ENCODE measurements at places on chromosomes 2 and 18. TPM values are rescaled to one million over a fixed set of nuclear protein-coding genes. Genes with fewer than 3 reads are reported as not detected.

The CAVIN2 gene
- not detected for total RNA-seq

DNA sequence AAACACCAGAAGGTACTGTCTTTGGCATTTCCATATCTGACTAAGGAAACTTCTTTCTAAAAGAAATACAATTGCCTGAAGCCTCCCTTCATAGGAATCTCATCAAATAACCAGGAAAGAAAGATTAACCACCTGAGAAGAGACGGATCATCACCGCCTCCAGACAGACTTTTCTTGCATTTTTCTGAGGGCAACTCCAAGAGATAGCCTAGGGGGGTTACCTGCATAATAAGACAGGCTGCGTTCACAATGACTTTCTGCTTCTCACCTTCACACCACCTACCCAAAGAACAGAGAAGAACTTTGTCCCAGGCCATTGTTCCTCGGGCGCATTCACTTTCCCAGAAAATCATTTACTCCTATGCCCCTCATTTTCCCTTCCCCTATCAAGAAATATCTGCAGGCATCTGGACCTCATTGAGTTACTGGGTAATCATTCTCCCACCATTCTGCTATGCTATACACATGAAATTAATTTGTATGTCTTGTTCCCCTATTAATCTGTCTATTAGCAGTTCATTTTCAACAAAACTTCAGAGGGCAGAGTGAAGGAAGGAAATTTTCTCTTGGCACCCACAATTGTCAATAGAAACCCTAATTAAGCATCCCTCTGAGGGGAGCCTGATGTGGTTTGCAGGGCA, 8.3 kb upstream of the POMC start:
- DNase-seq, result no peak

DNA sequence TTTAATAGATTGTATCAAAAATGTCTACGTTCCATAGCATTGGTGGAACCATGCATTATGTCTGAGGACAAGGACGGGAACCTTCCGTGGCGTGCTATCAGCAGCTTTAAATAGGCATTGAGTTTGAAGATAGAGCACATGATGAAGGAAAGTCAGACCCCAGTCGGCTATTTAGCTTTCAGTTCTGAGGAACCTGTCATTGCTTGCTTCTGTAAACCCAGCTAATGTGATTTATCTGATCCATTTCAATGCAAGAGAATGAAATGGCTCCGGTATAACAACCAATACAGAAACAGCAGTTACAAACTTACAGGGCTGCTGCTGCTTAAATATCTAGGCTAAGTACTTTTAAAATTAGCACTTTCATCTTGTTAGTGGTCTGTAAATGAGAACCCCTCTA, 503.3 kb downstream of the RNF144A start:
- no peak for DNase-seq

GRCh38 chr18:76528477-76529432, 33.7 kb upstream of the ZNF516 start:
- DNase-seq, result no peak

DNA sequence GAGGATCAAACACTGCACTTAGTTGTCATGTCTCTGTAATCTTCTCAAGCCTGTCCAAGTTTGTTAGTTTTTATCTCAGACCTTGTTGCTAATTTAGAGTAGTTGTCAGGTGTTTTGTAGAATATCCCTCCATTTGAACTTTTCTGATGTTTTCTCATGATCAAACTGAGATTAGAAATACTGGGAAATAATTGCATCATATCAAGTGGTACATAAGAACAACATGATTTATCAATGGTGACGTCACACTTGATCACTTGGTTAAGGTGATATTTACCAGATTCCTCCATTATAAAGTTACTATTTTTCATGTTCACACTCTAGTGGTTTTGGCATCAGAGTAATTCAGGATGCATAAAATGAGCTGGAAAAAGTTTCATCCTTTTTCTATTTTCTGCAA, 1182.4 kb upstream of the ZEB2 start:
- no peak for DNase-seq

All from activated B cell treated with CpG ODN at 0.5 μM for 24 hours (primary cell).